CD4-positive, alpha-beta memory T cell (primary cell): ENCODE measurements at places on chromosomes 12 and 14. TPM values are rescaled to one million over a fixed set of nuclear protein-coding genes. Genes with fewer than 3 reads are reported as not detected.

DNA sequence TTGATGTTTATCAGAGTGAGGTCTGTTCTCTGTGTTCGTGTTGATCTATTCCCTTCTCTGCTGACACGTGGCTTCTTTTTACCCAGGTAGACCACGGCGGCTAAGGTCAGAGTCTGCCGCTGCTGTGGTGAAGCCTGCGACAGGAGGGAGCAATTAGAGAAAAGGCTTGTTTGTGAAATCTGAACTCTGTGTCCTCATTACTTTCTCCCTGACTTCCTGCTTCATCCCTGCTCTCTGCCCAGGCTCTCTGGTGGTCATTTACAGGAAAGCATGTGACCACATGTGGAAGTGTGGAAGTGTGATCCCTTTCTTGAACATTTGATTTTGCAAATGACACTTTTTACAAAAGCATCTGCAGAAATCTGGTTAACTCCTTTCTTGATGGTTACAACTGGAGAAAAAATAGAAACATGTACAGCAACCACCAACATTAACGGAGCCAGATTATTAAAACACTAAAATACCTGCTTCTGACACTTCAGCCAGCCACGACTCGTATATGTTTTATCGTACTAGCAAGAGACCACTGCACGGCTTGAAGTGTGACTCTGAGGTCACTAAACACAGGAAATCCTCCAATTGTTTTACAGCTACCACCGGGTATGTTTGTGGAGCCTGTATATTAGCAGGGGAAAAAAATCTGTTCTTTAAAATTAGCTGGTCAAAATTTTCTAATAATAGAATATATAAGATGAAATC lies 388.6 kb upstream of the TMPO start:
- H3K36me3 ChIP-seq: no peaks in the 10 kb centered on the region
- H3K4me3 ChIP-seq: no peak overlapping the region
- no peaks in the 10 kb centered on the region for H3K4me1 ChIP-seq
- no peaks in the 10 kb centered on the region for H3K27me3 ChIP-seq
- no peak overlapping the region for H3K27ac ChIP-seq
- no peak for DNase-seq

DNA sequence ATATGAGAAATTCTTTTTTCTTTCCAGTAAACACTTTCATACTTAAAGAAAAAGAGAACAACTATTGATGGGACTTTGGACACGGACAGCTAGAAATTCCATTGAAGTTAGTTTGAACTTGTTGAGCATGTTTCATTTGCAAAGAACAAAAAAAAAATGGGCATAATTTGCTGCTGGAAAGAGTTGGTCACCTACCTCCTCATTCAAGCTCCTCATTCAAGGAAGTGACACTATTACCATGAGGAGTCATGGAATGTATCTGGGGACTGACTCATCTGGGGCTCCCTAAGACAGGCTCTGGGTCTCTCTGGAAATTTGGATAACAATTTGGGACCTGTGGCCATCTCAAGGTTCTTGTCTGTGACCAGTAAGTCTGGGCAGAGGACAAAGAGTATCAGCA lies 50.4 kb downstream of the KICS2 start:
- no peak overlapping the region for H3K27ac ChIP-seq
- H3K36me3 ChIP-seq: no peaks in the 10 kb centered on the region
- DNase-seq: no peak
- H3K4me1 ChIP-seq: no peaks in the 10 kb centered on the region
- H3K27me3 ChIP-seq: no peaks in the 10 kb centered on the region

GRCh38 chr12:25701290-25701689 lies 148.2 kb upstream of the LMNTD1 start:
- no peaks in the 10 kb centered on the region for H3K27me3 ChIP-seq
- no peak overlapping the region for H3K27ac ChIP-seq
- no peak for DNase-seq
- H3K36me3 ChIP-seq: no peaks in the 10 kb centered on the region
- H3K4me3 ChIP-seq: no peak overlapping the region
- no peaks in the 10 kb centered on the region for H3K4me1 ChIP-seq

DNA sequence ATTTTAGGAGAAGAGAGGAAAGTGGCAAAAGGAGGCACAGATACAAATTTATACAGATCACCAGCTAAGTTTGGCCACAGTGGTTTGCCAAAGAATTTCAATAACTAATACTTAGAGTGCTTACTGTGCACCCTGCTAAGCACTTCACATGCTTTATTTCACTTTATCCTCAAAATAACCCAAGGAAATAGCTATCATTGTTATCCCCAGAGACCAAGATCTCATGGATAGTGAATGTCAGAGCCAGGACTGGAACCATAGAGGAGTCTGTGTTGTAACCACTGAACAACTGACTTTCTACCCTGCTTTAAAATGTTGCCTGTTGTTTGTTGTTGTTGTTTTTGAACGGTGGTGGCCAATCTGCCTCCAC lies 1.3 kb upstream of the TCP11L2 start:
- no peaks in the 10 kb centered on the region for H3K36me3 ChIP-seq
- peak overlapping the region; percentile 97 for H3K27ac ChIP-seq
- H3K27me3 ChIP-seq: no peaks in the 10 kb centered on the region
- H3K4me3 ChIP-seq: peak overlapping the region; percentile 74

DNA sequence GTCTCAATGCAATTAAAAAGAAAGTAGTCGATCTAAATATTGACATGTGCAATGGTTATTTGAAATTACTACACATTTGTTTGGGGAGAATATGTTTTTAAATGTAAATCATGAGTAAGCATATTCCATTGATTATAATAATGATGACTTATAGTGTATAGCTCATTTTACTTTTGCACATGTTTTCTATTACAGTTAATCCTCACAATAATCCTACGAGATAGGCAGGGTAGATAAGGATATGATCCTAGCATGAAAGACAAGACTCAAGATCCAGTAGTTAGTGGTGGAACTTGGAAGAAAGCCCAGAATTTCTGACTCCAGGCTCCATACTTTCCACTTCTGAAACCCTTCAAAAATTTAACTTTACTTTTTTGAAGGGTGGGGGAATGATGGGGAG lies 94.0 kb downstream of the NAV3 start:
- no peak overlapping the region for H3K4me3 ChIP-seq
- H3K27me3 ChIP-seq: no peaks in the 10 kb centered on the region

DNA sequence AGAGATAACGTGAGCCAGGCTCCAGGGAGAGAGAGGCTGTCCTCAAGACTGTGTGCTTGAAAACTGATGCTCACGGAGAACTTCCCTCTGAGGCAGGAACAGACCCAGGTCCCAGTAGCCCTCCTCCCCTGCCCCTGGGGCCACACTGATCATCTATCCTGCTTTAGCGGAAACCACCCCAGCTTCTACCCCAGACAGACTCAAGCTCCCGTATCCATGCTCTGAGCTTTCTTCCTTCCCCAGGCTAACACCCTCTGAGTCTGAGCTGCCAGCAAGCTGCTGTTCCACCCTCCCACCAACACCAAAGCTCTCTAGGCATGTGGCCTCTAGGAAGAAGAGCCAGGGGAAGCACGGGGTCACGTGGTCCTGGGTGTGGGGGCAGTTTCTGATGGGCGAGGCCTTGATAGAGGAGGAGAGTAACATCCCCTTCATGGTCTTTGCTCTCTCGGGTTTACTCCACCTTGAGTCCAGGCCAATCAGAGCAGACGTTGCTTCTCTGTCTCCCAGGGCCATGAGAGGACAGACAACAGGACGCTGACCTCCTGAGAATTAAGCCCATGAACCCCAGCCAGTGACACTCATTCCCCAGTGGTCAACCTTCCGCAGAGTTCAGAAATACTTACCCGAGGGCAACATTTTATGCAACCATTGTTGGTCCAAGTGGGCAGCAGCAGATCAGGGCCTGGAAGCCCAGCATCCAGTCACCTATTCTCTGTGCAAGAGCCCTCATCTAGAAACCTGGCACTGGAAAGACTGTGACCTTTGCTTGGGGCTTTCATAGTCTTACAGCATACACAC lies 1.4 kb downstream of the PCK2 start:
- no peaks in the 10 kb centered on the region for H3K27me3 ChIP-seq
- peaks cover 23% of the 10 kb centered on the region for H3K4me1 ChIP-seq
- H3K36me3 ChIP-seq: peaks cover 17% of the 10 kb centered on the region
- DNase-seq: no peak
- H3K4me3 ChIP-seq: peak overlapping the region; percentile 90
- peak overlapping the region; percentile 84 for H3K27ac ChIP-seq

DNA sequence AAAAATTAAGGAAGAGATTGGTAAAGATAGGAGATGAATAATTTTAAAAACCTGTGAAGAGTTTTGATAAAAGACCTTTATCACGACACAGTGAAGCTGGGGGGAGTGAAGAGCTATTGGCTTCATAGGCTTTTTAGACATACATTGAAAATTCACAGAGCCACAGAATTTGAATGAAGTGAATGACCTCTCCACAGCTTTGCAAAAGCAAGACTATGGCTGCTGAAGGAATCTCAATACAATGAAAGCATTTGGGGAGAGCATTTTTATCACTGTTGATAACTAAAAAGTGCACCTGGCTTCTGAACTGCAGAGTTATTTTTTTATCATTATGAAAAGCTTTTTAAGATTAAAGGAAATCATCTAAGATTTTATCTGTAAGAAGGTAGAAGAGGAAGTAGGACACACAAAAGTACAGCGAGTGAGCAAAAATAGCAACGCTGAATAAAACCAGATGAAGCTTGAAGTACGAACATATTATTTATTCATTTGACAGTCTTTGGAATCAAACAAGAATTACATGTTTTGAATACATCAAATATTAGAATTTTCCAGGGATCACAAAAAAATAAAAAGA lies 317.5 kb downstream of the KCNC2 start:
- H3K36me3 ChIP-seq: no peaks in the 10 kb centered on the region
- no peak overlapping the region for H3K27ac ChIP-seq
- no peak overlapping the region for H3K4me3 ChIP-seq
- no peaks in the 10 kb centered on the region for H3K27me3 ChIP-seq
- no peak for DNase-seq

- no peak overlapping the region for H3K27ac ChIP-seq
- no peak for DNase-seq
- H3K27me3 ChIP-seq: no peaks in the 10 kb centered on the region
- no peak overlapping the region for H3K4me3 ChIP-seq
- peaks cover 38% of the 10 kb centered on the region for H3K36me3 ChIP-seq
- no peaks in the 10 kb centered on the region for H3K4me1 ChIP-seq
Observed at GRCh38 chr12:112969547-112970306, 8.6 kb upstream of the OAS2 start.

GRCh38 chr12:130350715-130351114 lies 13.0 kb downstream of the PIWIL1 start:
- H3K27me3 ChIP-seq: no peaks in the 10 kb centered on the region
- H3K36me3 ChIP-seq: no peaks in the 10 kb centered on the region
- no peak overlapping the region for H3K27ac ChIP-seq
- DNase-seq: no peak

GRCh38 chr14:91405724-91406435 lies 11.7 kb downstream of the CCDC88C start:
- DNase-seq: peak; percentile 35
- peak overlapping the region; percentile 94 for H3K27ac ChIP-seq
- H3K4me3 ChIP-seq: peak overlapping the region; percentile 49
- H3K36me3 ChIP-seq: peaks cover 21% of the 10 kb centered on the region

DNA sequence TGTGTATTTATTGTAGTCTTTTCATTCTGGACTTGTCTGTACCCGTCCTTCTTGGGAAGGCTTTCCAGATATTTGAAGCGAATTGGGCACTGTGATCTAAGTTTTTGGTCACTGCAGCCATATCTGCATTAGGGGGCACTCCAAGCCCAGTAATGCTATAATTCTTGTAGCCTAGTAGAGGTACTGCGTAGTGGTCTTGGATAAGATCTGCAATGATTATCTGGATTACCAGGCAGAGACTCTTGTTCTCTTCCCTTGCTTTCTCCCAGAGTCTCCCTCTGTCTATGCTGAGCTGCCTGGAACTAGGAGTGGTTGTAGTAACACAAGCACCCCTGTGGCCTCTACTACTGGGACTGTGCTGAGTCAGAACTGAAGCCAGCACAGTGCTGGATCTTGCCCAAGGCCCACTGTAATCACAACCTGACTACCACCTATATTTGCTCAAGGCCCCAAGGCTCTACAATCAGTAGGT lies 30.0 kb downstream of the SLC38A2 start:
- H3K4me3 ChIP-seq: no peak overlapping the region
- no peak overlapping the region for H3K27ac ChIP-seq
- DNase-seq: peak; percentile 45
- H3K4me1 ChIP-seq: no peaks in the 10 kb centered on the region

The BIN2 gene
- 221 TPM for total RNA-seq

The NFYB gene
- 29.9 TPM for total RNA-seq

The RNU6-7 gene
- total RNA-seq: not detected

The SNRPF gene
- 16.7 TPM for total RNA-seq

The TAMALIN gene
- total RNA-seq: 30.5 TPM

The FITM1 gene
- 4.2 TPM for total RNA-seq

The RAD51B gene
- total RNA-seq: 27.1 TPM

The JAG2 gene
- total RNA-seq: 0.80 TPM

The OTOGL gene
- total RNA-seq: not detected

The SPTSSA gene
- 2.1 TPM for total RNA-seq

The ITPR2 gene
- 55.6 TPM for total RNA-seq

The PIWIL1 gene
- total RNA-seq: not detected
